ENCODE measurements at places on chromosomes 7 and 10.

GRCh38 chr10:25100141-25100540, 74.7 kb upstream of the GPR158 start:
- no peak for DNase-seq

- DNase-seq = no peak
Measured at GRCh38 chr7:44936322-44936721, 42.5 kb downstream of the MYO1G start.

GRCh38 chr7:148698007-148698396, 701 bp upstream of the CUL1 start:
- DNase-seq = peak; percentile 6

DNA sequence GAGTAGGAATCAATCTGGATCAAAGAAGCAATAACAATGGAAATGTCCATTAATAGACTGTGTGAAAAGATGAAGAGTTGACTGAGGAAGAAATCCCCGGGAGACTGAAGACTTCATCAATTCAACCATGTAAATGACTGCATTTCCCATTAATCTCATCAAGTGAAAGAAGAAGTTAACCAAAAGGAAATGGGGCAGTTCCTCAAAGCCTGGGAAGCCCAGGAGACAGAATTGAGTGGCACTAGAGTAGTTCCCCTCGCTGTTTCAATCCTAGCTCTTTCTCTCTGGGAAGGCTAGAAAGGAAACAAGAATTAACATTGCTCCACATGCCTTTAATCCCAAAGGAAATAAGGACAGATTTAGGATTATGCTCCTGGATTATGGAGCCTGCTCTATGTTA, 4.8 kb upstream of the OR6V1 start:
- DNase-seq = no peak

DNA sequence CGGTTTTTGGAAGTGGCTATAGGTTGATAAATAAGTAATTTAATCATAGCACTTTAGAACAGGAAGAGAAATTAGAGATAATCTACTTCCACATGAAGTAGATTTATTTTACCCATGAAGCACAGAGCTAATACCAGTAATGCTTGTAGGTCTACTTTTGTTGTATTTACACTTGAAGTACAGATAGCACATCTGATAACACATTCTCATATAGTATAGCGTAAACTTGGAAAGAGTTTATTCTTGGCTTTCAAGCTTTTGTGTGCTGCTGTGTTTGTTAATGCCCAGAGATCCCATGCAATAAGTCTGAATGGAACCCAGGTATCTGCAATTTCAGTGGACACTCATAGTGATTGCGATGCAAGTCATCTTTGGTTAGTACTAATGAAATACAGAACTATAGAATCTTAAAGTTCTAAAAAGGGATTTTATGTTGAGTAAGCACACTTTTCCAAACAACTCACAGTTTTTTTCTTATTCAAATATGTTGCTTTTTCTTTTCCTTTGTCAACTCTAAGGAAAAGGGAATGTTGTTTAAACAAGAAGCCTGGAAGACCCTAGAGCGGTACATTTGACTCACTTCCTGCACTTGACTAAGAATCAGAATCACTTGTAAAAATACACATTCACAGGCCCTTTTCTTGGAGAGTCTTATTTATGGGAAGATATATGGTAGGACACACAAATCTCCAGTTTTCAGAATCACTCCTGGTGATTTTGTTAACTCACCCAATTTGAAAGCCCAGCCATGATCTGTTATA, 105.8 kb downstream of the GNAI1 start:
- no peak for DNase-seq

- DNase-seq = no peak
Measured at GRCh38 chr7:5528071-5528814, 104.6 kb upstream of the TNRC18 start.

DNA sequence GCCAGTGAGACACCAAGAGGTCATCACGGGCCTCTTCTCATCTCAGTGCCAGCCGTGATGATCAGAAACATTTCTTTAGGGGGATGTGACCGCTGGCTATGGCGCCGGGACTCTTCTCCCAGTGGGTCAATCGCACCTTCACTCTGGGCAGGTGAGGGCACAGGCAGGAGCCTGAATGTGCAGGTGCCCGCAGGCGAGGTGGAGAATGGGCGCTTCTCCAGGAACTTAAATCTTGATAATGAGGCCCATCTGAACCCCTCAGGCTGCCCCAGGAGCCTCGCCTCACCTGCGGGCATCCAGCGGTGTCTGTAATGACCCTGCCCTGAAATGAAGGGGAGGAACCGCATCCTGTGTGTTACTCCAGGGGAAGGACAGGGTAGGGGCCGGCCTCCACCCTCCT, 204.7 kb downstream of the ADARB2 start:
- DNase-seq = no peak

DNA sequence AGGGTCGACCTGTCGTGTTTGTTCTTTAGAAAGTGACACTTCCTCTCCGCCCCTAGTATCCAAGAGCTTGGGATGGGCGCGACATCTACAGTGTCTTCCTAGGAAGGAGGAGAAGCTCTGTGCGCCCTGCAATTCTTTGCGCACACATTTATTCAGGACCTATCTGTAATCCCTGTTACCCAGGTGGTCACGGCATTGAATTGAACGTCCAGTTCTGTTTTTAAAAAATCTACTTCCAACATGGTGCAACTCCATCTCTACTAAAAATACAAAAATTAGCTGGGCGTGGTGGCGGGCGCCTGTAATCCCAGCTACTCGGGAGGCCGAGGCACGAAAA, 606 bp upstream of the LAMB1 start:
- DNase-seq = no peak

DNA sequence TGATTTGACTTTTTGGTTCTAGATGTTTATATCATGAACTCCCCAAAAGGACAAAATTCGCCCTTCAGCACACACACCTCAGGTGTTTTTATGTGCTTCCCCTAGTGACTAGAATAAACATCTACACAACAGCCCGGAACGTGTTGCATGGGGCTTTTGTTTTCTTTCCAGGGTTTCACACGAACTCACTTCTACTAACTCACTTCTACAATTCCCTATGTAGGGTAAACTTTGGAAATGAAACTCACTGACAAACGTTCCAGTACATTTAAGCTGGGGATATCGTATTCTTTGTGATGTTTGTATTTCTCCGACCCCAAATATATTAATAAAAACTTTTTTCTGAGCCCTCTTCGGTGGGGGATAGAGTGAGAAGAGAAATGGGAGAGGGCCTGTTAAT, 1.4 kb downstream of the TRA2A start:
- peak; percentile 55 for DNase-seq

DNA sequence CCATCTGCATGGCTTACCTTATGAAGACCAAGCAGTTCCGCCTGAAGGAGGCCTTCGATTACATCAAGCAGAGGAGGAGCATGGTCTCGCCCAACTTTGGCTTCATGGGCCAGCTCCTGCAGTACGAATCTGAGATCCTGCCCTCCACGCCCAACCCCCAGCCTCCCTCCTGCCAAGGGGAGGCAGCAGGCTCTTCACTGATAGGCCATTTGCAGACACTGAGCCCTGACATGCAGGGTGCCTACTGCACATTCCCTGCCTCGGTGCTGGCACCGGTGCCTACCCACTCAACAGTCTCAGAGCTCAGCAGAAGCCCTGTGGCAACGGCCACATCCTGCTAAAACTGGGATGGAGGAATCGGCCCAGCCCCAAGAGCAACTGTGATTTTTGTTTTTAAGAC, 12.4 kb downstream of the DUSP5 start:
- no peak for DNase-seq

DNA sequence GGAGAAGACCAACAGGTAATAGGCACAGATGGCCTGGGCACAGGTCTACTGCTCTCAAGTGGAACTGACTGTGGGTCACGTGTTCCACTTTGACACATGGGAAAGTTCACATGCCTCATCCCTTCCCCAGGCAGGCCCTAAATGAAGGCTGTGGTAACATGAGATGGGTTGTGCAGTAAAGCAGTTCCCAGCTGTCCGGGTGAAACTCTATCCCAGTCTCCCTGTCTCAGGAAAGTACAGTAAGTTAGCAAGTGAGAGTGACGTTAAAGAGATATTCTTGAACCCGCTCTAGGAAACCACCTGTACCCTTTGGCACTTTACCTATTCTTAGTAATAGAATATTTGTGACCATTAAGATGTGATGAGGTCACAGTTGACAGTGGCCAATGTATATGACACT, 343.7 kb upstream of the AOAH start:
- no peak for DNase-seq

DNA sequence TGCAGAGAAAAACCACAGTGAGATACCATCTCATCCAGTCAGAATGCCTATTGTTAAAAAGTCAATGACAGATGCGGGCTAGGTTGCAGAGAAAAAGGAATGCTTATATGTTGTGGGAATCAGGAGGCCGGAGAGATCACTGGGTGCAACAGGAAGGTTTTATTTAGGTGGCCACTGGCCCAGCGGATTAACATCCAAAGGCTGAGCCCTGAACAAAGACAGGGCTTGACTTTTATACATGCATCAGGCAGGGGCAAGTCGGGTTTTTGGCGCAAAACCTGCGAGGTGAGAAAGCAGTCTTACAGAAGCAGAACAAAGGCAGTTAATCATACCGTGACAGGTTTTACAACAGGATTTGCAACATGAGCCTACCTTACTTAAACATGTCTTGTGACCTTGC, 620 bp downstream of the ZNF117 start:
- DNase-seq = no peak

DNA sequence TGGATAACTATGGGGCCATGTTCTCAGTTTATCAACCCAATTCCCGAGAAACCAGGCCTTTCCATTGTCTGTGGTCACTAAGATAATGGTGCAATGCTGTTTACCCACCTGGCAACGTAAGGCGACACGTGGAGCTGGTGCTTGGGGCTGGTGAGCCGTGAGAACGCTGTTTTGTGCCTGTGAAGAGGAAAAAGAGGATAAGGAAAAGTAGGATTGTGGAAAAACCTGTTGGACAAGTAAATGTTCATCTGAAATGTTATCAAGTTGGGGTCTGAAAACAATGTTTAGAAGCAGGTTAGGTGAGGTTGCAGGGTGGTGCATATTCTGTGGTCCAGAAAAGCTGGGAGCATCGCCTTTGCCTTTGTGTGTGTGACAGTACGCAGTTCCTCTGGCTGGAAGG, 88.5 kb downstream of the PPP1R17 start:
- no peak for DNase-seq

DNA sequence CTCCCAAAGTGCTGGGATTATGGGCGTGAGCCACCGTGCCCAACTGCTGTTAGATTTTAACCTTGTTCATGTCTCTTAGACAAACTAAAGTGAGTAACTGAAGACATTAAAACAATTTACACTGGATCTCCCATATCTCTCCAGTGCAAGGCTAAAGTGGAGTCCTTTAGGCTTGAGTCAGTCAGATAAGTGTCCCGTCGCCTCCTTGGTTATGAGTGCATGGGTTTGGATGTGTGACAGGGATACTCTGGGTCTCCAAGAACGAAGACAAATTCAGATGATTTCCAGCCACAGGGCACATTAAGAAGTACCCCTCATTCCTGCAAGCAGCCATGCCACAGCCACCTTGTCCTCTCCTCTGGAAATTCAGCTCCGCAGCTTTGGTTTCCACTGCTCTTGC, 66.1 kb upstream of the PDZD8 start:
- no peak for DNase-seq

DNA sequence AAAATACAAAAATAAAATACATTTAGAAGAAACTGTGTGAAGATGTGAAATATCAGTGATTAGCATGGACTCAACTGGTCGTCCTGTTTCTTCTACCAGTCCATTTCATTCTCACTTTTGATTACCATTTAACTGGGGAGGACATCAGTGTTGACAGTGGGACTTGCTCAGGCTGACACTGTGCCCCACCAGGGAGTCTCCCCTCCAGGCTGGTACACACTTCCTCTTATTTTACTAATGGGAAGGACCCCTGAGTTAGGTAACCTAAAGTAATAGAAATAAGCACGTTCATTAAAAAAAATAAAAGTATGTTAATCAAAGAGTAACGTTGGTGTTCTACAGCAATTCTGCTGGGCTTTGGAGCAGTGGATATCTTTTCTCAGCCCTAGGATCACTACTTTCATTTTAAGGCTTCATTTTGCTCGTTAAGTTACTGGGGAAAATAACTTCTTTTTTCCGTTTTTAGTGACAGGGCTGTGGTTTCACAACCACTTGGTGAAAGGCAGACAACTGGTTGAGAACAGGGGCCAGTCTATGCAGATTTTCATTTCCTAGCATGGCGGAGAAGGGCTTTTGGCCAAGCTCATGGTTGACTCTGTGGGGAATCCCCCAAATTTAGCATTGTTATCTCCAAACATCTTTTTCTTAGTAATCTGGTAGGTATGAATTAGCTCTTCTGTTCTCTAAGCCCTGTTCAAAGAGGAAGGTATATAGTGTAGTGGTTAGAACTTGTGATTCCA, 2.1 kb downstream of the SNX10 start:
- peak; percentile 67 for DNase-seq

DNA sequence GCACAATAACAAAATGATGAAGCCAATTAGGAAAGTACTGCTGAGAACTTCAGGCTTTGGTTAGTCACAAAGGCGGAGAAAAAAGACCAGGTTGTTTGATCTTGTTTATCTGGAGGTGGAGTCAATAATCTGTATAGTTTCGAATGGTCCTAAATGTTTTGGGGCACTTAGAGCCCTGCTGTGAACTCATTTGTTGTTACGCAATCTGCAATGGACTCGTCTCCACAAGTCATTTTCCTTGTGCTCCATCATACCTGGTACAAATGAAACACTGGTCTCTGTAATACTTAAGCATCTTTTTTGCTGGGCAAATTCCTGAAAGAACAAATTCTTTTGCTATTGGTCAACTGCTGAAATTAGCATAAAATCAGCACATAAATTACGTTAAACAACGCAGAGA, 430.5 kb downstream of the GATA3 start:
- DNase-seq = no peak

- DNase-seq = no peak
Measured at GRCh38 chr10:93293999-93294398, 188.1 kb downstream of the MYOF start.

DNA sequence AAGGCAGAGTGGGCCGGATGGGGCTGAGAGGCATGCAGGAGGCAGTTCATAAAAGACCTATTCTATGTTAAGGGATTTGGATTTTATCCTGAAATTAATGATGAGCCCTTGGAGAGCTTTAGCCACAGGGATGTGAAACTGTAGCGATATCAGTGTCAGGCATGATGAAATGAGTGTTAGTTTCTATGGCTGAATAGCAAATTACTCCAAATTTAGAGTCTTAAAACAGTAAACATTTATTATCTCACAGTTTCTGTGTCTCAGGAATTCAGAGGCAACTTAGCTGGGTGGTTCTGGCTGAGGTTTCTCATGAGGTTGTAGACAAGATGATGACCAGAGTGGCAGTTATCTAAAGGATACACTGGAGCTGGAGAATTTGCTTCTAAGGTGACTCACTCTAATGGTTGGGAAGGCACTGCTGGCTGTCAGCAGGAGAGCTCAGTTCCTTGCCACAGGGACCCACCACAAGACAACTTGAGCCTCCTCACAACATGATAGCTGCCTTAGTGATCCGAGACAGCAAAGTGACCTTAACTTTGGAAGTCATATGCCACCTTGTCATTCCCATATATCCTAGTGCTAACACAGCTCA, 36.7 kb upstream of the SFTPD start:
- no peak for DNase-seq
